ENCODE measurements at places on chromosomes 3 and 15. TPM values are rescaled to one million over a fixed set of nuclear protein-coding genes. Genes with fewer than 3 reads are reported as not detected.

The UROC1 gene
- total RNA-seq, result not detected

The ARGFX gene
- not detected for total RNA-seq

The MRPL46 gene
- total RNA-seq, result 49.1 TPM

The PLA2G4D gene
- total RNA-seq, result not detected

The NGRN gene
- 39.9 TPM for total RNA-seq

The CHRNA7 gene
- total RNA-seq, result not detected

The MEGF11 gene
- not detected for total RNA-seq

The ZPLD1 gene
- total RNA-seq, result not detected

The ITIH3 gene
- not detected for total RNA-seq
